Stimulated activated CD8-positive, alpha-beta memory T cell treated with anti-CD3 and anti-CD28 coated beads, Interleukin-4, amount 100 ng/mL, for 24 hours (primary cell): ENCODE measurements at places on chromosomes 6 and 20.

- DNase-seq = no peak
Observed at GRCh38 chr20:47748823-47749222, 36.5 kb downstream of the SULF2 start.

DNA sequence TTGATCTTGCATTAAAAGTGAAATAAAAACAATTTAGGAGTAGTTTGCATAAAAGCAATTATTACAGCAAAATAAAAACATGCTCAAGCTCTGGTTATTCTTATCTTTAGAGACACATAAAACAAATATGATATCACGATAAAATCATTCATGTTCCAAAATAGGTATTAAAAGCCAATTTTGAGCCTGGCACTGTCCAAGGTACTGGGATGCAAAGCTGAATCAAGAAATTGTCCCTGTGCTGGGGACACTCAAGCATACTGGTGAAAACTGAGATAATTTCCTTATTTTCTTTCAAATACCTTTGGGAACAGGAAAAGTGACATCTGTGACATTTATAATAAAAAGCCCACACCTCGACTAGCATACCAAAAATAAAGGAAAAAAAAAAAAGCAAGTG lies 931 bp upstream of the MTCL3 start:
- no peak for DNase-seq

DNA sequence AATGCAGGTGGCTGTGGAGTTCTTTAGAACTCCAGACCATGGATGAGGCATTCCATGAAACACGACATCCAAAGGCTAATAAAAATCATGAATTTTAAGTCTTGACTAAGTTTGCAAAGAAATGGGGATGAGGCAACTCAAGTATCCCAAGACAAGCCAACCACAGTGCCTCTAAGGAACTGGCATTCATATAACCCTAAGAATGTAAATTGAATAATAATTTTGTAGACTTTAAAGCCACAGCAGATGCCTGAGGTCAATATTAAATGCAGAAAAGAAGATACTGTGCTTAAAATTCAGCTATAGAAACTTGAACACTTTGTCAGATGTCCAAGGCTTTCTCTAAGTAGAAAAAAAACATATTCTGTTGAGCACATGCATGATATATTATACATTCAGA lies 54.5 kb downstream of the TFAP2B start:
- DNase-seq = no peak

DNA sequence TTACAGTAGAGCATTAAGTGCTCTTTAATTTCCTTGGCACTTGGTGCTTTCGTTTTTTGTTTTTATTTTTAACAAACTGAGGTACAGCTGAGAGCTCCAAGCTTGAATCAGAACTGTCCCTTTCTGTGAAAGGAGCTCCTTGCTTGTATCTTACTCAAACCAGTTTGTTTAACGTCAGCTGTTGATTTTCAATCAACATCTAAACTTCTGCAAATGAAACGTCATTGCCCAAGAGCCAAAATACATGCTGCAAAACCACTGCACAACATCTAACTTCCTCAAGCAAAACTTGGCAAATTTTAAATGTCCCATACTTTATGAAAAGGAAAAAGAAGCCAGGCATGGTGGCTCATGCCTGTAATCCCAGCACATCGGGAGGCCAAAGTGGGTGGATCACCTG lies 15.2 kb downstream of the VNN2 start:
- no peak for DNase-seq

GRCh38 chr6:73649783-73650182 lies 4.0 kb downstream of the SLC17A5 start:
- no peak for DNase-seq

GRCh38 chr6:148943451-148943850 lies 196.6 kb downstream of the UST start:
- no peak for DNase-seq

DNA sequence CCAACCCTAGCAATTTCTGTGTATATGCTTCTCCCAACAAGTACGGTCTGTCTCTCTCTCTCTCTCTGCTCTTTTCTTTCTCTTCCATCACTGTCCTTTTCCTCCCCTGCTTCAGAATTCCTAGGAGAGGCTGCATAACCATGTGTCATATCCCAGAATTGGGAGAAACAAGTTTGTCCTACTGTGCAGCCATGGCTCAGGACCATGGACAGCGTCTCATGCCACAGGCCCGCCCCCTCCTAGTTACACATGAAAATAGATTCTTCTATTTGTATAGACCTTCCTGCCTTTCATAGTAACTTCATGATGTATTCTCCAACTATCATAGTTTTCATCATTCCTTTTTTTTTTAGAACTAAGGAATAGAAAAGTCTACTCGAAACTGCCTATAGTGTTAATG lies 98.0 kb downstream of the FNDC1 start:
- DNase-seq = no peak

- no peak for DNase-seq
Observed at GRCh38 chr6:32189069-32189741, 797 bp downstream of the PBX2 start.

DNA sequence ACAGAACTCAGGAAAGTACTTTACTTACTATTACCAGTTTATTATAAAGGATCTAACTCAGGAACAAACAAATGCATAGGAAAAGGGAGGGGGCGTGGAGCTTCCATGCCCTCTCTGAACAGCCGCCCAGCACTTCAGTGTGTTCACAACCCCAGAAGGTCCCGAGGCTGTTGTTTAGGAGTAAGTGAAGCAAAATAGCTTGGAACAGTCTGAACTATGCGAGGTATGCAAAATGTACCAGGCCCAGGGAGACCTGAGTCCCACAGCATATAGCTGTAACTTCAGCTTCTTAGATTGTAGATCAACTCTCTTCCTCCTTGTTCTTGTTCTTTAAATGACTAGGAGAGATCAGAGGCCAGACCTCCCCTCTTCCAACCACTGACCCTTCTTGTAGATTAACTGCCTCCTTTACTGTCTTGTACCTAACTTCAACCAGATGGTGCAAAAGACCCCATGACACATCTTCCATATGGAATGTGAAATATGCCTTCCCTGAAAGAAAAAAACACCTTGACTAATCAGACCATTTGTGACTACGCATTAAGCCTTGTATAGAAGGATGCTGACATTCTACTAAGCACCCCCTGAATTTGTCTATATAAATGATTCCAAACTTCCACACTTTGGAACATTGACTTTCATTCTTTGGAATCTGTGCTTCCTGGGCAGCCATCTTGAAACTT lies 98.8 kb upstream of the SNX9 start:
- no peak for DNase-seq

GRCh38 chr6:127533736-127534135 lies 14.6 kb upstream of the MTCL3 start:
- DNase-seq = no peak

- DNase-seq = no peak
Observed at GRCh38 chr6:45626087-45626891, 248.6 kb upstream of the SUPT3H start.

GRCh38 chr20:49751397-49751736 lies 37.7 kb upstream of the B4GALT5 start:
- no peak for DNase-seq

DNA sequence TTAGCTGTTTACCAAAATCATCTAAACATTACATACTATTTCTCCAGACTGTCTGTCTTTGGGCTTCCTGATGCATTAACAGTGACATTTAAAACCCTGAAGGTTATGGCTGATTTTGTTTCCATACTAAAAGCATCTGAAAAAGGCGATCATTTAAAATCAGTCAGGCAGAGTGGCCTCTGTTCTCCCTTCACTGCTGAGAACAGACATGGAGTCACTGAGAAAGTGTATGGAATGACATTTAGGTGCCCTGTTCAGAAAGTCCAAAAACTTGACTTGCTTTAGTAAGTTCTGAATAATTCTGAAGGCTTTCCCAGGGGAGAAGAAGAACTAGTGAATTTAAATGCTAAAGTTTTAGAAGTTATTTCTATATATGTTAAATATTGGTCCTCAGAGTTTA lies 83.0 kb downstream of the MAP7 start:
- no peak for DNase-seq

DNA sequence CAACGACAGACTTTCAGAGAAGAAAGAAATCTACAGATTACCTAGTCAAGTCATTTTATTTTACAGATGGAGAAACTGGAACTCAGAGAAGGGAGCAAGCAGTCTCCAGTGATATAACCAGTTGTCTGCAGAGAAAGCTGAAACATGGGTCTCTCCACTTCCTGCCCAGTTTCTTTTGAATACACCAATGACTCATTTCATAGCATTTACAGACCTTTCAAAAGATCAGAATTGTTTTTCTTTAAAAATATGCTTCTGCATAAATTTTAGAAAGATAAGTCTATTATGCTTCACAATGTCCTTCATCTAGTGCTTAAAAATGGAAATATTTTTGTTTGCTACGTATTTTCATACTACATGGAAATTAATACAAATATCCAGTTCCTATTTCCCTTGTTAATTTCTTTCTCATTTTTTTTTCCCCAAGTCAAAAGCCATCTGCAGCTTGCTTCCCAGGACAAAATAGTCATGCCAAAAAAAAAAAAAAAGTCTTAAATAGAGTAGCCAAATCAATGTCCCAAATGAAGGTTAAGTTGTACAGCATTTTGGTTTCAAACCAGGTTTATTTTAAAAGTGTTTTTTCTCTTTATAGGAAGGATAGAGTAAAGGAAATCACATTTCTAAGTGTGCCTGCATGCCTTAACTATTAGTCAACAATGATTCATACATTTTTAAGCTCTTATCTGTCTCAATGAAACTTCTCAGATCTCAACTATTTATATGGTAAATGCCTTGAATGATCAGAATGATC lies 36.9 kb downstream of the ARHGAP18 start:
- DNase-seq = no peak

DNA sequence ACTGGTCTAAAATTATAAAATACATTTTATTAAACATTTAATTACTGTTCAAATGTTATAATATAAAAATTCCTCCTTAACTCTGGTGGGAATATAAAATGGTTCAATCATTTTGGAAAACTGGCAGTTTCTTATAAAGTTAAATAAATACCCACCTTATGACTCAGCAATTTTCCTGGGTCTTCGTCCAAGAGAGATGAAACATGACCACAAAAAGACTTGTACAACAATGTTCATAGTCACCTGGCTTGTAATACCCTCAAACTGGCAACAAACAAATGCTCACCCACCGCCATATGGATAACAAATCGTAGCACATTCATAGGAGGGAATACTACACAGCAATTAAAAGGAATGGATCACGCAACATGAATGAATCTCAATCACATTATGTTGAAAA lies 66.0 kb upstream of the RIN2 start:
- DNase-seq = no peak

- no peak for DNase-seq
Observed at GRCh38 chr20:45297786-45298497, 8.7 kb upstream of the RBPJL start.

GRCh38 chr6:123207967-123208510 lies 212.0 kb downstream of the CLVS2 start:
- no peak for DNase-seq

DNA sequence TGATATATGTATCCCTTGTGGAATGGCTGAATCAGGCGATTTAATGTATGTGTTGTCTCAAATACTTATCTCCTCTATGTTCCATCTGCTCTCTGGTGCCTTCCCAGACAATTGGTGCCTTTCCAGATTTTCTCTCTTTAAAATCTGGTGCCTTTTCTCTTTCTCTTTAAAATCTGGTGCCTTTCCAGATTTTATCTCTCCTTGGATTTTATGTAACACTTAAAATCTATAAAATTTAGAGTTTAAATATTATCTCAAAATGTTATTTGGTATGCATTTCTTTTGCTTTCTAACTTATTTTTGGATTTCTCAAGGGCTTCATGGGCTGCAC lies 116.3 kb downstream of the KIF13A start:
- DNase-seq = no peak

- DNase-seq = no peak
Observed at GRCh38 chr6:44086931-44087574, 40.2 kb downstream of the MRPL14 start.

DNA sequence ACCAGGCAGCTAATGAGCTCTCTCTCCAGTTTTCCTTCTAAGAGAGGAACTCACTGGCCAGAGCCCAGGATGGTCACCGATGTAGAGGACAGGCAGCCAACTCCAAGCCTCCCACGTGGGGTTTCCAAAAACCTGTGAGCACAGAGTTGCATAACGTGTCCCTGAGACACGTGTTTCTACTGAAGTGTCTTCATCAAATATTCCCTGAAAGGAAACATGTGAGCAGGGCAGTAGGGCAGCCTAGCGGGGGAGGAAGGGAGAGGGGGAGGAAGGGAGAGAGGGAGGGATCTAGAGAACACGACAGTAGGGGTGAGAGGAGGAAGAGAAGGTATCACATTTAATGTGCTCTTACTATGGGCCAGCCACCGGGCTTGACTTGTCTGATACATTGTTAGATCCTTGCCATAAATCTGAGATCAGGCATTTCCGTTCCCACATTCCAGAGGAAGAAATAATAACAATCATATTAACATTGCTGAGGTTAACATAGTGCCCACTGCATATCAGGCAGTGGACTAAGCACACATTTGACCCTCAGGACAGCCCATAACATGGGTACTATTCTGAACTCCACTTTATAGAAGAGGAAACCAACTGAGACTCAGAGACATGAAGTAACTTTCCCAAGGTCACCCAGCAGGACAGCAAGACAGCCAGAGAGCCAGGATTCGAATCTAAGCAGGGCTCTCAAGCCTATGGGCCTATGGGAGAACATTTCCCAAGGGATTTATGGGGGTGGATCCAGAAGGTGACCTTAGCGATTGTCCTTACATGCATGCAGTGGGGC lies 4.5 kb upstream of the SYS1 start:
- DNase-seq = no peak

DNA sequence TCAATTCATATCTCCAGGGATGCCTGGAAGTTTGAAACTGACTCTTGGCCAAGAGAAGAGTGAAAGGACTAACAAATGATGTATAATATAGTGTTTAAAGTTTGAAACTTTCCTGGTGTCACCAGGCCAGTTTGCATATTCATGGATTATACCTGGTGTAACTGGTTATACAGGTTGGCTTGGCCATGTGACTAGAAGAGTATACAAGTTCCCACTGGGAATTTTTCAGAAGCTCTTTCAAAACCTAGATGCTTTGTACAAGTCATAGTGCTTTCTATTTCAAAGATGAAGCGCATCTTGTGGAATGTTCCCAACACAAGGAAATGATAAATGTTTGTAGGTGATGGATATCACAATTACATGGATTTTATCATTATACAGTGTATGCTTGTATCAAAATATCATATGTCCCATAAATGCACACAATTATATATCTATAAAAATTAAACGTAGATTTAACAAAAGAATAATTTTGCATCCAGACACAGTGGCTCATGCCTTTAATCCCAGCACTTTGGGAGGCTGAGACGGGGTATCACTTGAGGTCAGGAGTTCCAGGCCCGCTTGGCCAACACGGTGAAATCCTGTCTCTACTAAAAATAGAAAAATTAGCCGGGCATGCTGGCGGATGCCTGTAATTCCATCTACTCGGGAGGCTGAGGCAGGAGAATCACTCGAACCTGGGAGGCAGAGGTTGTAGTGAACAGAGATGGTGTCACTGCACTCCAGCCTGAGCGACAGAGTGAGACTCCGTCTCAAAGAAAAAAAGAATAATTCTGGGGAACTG lies 1420.2 kb downstream of the GRIK2 start:
- DNase-seq = no peak

GRCh38 chr6:18551228-18551627 lies 164.1 kb downstream of the RNF144B start:
- DNase-seq = no peak
